ENCODE measurements at places on chromosomes 16 and 17.

DNA sequence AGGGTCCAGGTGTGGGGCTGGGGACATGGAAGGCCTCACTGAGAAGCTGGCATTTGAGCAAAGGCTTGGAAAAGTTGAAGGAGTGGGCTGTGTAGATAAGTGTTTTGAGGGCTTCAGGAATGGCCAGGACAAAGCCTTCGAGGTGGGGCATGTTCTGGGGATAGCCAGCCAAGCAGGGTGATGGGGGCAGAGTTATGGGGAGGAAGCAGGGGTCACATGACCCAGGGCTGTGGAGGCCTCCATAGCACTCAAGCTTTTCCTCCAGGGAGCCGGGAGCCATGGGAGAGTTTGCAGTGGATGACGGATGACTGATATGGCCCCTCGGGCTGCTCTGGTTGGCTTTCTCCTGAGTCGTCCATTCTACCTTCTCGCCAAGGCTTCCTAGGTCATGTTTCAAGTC lies 27.6 kb downstream of the PLCG2 start:
- DNase-seq = no peak

- no peak for DNase-seq
Observed at GRCh38 chr17:76276461-76277299, 11.5 kb downstream of the UBALD2 start.

DNA sequence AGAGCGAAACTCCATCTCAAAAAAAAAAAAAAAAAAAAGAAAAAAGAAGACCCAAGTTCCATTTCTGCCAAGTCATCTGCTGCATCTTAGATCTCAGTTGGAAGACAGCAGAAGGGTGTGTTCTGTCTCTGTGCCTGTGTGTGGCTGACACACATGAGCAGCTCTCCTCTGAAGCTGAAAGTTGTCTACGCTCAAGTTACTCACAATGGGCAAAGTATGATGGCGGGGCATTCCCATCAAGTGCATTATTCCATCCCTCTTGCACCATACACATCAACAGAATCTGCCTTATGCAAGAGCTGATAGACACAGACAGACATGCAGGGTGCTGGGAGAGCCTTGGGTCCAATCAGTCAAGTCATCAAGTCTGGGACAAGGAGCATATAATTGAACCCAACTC lies 402.2 kb downstream of the XYLT1 start:
- DNase-seq = no peak

GRCh38 chr16:30902029-30902972 lies 5.9 kb downstream of the CTF1 start:
- DNase-seq = no peak

- DNase-seq = no peak
Observed at GRCh38 chr17:41806685-41807445, 4.9 kb downstream of the P3H4 start.

GRCh38 chr17:75073618-75074047 lies 14.1 kb upstream of the SLC16A5 start:
- no peak for DNase-seq

DNA sequence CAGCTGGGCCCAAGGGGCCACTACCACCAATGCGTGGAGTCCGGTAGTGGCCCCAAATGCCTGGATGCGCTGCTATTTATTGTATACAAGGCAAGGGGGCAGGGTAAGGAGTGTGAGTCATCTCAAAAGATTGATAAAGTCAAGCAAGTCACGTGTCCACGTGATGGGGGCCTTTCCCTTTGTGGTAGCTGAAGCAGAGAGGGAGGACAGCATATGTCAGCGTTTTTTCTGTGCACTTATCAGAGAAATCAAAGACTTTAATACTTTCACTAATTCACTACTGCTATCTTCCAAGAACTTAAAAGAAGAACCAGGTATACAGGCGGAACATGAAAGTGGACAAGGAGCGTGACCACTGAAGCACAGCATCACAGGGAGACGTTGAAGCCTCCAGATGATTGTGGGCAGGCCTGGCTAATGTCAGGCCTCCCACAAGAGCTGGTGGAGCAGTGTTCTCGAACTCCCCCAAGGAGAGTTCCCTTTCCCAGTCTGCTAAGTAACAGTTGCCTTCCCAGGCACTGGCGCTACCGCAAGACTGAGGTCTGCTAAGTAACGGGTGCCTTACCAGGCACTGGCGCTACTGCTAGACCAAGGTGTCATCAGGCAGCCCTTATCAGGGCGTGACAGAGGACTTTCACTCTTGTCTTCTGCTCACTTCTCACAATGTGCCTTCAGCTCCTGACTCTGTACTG lies 10.8 kb upstream of the ASB16 start:
- DNase-seq = no peak

DNA sequence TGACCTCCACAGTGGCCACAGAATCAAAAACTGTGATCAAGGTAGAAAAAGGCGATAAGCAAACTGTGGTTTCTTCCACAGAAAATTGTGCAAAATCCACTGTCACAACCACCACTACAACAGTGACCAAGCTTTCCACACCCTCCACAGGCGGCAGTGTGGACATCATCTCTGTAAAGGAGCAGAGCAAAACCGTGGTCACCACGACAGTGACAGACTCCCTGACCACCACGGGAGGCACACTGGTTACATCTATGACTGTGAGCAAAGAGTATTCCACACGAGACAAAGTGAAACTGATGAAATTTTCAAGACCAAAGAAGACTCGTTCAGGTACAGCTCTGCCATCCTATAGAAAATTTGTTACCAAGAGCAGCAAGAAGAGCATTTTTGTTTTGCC lies 83.6 kb downstream of the C17orf58 start:
- no peak for DNase-seq

DNA sequence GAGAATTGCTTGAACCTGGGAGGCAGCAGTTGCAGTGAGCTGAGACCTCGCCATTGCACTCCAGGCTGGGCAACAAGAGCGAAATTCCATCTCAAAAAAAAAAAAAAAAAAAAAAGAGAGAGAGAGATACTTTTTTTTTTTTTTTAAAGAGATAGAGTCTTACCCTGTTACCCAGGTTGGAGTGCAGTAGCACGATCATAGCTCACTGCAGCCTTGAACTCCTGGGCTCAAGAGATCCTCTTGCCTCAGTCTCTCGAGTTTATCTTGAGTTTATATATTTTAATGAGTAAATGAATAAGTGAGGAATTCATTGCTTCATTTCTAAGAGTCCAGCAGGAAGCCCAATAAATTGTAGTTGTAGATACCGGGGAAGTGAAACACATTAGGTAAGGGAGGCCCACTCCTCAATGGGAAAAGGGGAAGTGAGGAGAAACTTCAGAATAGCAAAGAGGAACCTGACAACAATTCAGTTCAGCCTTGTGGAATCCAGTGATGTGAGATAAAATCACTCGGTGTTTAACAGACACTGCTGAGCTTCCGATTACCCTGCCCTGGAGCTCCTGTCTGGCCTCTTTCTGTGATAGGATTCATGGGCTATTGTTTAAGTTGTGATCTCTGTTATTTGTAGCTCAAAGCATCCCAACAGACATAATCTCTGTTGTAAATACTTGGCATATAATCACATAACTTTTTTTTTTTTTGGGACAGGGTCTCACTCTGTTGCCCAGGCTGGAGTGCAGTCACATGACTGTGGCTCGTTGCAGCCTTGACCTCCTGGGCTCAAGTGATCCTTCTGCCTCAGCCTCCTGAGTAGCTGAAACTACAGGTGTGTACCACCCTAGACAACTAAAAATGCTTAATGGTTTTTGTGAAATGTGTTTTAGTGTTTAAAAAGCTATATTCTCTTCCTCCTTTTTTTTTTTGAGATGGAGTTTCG lies 15.8 kb upstream of the ITGAM start:
- no peak for DNase-seq

- no peak for DNase-seq
Observed at GRCh38 chr17:77111934-77112296, 28.9 kb upstream of the SEC14L1 start.

GRCh38 chr16:84631886-84632285 lies 14.0 kb upstream of the COTL1 start:
- DNase-seq = no peak

- DNase-seq = no peak
Observed at GRCh38 chr17:28521311-28522085, 15.3 kb downstream of the FOXN1 start.

DNA sequence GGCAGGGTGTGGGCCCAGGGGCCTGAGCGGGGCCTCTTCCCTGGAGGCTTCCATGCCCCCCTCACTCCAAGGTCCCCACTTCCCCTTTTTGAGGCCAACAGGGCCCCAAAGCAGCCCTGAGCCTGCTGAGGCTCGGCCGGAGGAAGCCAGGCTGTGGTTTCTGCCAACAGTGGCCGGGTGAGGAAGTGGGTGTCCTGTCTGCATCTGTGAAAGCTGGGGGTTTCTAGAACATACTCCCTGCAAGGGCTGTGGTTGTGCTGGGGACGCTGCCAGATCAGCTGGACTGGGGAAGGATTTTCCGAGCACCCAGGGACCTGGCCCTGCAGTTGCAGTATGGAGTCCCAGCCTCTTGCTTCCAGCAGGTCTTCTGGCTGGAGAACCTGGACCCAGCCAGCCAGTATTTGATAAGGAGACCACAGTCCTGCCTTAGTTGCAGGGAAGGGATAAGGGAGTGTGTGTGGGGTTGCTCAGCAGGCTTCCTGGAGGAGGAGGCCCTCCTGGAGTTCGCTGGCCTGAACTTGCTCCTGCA lies 15.7 kb downstream of the ADCY7 start:
- no peak for DNase-seq

- DNase-seq = no peak
Observed at GRCh38 chr16:20822521-20823325, 16.4 kb downstream of the REXO5 start.

DNA sequence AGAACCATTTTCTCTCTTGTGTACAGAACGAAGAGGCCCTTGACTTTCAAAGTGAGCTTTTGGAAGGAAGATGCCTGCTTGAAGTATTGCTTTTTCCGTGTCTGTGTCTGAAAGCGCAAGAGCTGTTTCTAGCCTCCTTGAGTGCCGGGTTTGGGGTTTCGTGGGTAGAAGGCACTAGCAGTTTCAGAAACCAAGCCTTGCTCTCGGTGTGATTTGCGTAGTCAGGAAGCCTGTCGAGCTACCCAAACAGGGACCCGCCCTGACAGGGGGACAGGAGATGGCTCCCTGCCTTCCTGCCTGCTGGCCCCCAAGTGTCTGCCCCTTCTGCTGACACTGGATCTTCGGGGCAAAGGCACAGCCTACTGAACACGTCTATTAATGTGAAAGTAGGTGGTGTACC lies 322.0 kb downstream of the MAF start:
- DNase-seq = no peak

DNA sequence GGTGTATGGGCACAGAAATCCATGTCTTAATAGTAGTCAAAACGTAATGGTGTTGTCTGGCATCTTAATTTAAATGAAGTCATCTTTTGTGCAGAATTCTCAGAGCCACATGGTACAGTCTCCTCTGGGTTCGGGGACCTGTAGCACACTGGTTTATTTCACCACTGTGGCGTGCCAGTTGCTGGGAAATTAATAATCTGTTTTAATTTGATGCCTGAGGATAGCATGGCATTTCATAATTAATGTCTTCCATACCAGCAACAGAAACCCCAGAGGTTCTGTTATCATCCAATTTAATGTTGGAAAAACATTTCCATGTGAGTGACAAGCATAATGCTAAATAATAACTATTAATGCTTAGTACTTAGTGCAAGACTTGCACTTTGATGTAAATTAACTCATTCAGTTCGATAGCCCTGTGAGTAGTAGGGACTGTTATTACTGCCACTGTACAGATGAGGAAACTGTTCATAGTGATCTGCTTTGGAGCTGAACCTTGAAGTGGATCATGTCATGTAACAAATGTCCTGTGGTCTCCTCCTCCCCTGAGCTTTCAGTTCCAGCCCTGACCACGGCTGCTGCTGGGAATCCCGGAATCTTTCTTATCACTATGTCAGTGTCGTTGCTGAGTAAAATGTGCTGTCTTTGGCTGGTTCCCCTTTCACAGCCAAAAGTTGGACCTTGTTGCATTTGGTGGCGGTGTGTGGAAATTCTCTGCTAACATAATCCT lies 51.2 kb downstream of the SNX29 start:
- no peak for DNase-seq

- DNase-seq = no peak
Observed at GRCh38 chr17:50691550-50692447, 15.9 kb downstream of the ANKRD40 start.

GRCh38 chr17:46772475-46773220 lies 45.8 kb downstream of the WNT3 start:
- no peak for DNase-seq
